ENCODE measurements at places on chromosomes 13 and 19.

GRCh38 chr19:11639602-11640471 lies 42.6 kb downstream of the ZNF627 start:
- DNase-seq, result peak; percentile 96

DNA sequence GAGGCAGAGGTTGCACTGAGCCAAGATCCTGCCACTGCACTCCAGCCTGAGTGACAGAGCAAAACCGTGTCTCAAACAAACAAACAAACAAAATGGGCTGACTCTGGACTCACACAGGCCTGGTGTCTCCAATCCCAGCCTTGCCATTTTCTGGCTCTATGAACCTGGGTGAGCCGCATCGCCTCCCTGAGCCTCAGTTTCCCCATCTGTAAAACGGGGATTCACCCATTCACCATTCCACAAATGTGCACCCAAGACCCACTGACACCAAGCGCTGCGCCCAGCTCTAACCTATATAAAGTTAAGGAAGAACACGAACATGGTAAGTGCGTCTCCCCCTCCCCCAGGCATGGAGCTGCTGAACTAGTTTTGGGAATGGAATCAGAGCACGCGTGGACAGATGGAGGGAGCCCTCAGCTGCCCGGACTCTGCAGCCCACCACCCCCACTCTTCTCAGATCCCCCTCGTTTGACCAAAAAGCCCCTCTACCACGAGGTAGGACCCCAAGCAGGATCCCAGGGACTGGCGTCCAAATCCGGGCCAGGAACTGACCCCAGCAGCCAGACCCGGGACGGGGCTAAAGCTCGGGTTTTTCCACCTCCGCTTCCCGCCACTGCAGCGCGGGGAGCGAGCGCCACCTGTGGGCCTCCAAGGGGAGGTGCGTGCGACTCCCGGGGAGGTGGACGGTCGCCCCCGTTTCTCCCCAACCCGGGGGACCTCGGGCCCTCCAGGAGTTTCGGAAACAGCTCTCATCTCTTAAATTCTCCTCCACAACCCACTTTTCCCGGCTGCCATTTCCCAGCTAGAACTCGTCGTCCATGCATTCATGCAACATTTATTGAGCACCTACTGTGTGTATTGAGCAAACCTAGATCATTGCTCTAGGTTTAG lies 33.0 kb upstream of the ADGRE5 start:
- peak; percentile 60 for DNase-seq

- no peak for DNase-seq
These were observed 88.5 kb upstream of the C1QTNF9B start for GRCh38 chr13:23985839-23986238.

- peak; percentile 85 for DNase-seq
These were observed at the start of gene PLEKHF1 for GRCh38 chr19:29665215-29665825. Gene PLEKHF1 (plus strand): TSS chr19:29665461. CDS start chr19:29673840, 8,379 bp downstream.

- no peak for DNase-seq
These were observed 61.5 kb downstream of the DGKH start for GRCh38 chr13:42109957-42110356.

DNA sequence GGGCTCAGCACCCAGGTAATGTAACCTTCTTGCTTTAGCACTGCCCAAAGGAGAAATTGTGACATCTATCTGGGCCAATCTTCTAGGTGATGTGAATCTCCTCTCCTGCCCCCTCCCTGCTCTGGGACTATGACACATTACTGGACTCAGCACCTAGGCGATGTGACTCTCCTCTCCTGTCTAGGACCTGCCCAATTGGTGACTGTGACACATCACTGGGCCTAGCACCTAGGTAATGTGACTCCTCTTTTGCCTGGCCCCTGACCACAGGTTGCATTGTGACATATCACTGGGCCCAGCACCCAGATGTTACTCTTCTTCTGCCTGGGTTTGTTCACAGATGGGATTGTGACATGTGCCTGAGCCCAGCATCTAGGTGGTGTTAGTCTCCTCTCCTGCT lies 45.0 kb downstream of the ZNF85 start:
- no peak for DNase-seq

DNA sequence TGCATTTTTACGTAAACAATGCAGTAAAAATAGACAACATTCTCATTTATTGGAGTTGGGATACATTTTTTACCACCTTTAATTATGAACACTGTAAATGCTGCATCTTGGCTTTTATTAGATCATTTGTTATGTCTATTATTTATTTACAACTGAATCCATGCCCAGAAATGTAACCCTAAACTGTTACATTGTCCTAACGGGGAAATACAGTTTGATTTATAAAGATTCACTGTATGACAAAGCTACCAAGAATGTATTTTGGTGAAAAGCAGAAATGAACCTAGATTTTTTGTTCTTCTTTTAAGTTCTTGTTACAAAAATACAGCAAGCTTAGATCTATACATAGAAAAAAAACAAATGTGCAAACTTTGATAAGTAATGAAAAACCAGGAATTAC lies 1.1 kb downstream of the METTL21C start:
- no peak for DNase-seq

GRCh38 chr19:12965017-12965811 lies 4.2 kb upstream of the DAND5 start:
- DNase-seq, result peak; percentile 72

DNA sequence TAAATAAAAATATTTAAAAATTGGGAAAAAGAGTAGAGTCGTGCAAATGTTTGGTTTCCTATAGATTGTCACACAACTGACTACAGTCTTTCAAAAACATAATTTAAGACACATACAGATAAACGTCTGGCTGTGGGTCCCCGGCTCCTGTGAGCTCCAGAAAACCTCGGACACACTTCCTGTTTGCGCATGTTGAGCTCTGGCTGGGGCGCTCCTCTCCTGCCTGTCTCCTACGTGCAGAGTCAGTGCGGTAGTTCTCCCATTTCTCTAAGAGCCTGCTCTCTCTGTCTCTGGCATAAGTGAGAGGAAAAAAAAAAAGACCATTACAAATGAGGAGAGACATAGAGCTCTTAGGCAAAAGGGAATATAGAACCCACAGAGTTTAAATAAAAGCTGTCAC lies 128.2 kb upstream of the OBI1 start:
- DNase-seq, result no peak

GRCh38 chr19:23799321-23799720 lies 40.6 kb upstream of the ZNF681 start:
- no peak for DNase-seq

DNA sequence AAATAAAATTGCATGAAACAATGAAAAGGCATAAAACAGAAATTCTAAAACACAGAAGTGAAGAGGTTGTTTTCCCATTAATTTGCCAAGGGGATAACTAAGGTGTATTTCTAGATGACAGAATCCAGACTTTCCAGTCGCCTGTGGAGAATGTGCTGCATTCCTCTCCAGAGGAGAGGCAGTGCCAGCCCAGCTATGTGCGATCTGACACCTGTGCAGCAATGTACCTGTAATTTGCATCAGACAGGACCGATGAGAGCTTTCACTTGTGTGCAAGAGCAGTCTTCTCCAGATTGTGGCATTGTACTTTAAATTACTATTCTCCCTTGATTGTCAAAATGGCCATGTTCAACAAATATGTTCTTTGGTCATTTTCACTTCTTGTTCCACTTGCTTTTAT lies 1037.9 kb downstream of the EFNB2 start:
- no peak for DNase-seq

DNA sequence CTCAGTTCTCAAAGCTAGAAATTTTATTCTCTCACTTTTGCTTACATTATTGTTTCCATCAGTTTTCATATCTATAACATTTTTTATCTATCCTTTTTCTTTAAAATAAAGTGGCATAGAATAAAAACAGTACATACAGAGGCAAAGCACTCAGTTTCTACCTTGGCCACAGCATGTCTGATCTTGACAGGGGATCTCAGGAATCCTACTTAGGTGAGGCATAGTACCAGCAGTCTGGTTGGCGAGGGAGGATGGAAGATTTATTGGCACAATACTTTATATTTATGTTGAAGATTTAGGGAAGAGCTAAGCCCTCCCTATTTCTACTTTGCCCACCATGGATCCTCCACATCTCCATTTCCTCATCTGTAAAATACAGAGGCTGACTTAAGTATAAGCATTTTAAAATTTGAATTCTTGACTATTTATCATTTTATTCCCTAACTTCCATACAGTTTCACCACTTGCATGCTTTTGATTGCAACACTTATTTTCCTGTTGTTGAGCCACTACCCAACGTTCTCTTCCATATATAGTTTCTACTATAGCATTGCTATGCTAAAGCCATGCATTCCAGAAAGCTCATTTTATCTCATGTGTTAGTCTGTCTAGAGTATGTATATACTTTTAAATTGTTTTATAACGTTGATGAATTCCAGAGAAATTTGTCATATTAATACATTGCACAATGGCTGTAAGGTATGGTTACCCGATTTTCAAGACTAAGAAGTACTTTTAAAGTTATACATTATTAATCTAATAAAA lies 506.7 kb downstream of the KCTD12 start:
- no peak for DNase-seq

- no peak for DNase-seq
These were observed 146.1 kb downstream of the STOML3 start for GRCh38 chr13:38844581-38844980.

GRCh38 chr19:30567536-30568232 lies 195.5 kb downstream of the ZNF536 start:
- DNase-seq, result no peak

GRCh38 chr13:64278493-64278892 lies 2862.8 kb upstream of the PCDH20 start:
- DNase-seq, result no peak

DNA sequence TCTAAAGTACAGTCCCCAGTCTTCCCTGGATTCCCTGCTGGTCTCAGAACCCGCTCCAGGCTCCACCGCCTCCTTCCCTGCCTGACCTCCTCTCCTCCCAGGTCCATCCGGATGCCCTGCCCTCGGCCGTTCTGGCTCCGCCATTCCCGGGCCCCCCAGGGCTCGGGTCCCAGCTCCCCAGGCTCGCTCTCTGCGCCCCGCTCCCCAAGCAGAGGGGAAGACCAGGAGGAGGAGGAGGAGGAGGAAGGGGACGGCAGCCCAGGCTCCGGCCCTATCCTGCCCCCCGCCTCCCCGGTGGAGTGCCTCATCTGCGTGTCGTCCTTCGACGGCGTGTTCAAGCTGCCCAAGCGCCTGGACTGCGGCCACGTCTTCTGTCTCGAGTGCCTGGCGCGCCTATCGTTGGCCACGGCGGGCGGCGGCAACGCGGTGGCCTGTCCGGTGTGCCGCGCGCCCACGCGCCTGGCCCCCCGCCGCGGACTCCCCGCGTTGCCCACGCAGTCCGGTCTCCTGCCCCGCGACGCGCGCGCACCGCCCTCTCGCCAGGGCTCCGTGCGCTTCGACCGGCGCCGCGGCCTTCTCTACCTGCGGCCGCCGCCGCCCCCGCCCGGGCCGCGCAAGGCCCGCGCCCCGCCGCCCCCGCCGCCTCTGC lies 647 bp downstream of the RNF225 start:
- DNase-seq, result no peak

GRCh38 chr19:29714953-29715700 lies at the start of gene C19orf12:
Gene C19orf12 (minus strand): TSS chr19:29715261. CDS start chr19:29708413, 6,848 bp downstream.
- peak; percentile 40 for DNase-seq

DNA sequence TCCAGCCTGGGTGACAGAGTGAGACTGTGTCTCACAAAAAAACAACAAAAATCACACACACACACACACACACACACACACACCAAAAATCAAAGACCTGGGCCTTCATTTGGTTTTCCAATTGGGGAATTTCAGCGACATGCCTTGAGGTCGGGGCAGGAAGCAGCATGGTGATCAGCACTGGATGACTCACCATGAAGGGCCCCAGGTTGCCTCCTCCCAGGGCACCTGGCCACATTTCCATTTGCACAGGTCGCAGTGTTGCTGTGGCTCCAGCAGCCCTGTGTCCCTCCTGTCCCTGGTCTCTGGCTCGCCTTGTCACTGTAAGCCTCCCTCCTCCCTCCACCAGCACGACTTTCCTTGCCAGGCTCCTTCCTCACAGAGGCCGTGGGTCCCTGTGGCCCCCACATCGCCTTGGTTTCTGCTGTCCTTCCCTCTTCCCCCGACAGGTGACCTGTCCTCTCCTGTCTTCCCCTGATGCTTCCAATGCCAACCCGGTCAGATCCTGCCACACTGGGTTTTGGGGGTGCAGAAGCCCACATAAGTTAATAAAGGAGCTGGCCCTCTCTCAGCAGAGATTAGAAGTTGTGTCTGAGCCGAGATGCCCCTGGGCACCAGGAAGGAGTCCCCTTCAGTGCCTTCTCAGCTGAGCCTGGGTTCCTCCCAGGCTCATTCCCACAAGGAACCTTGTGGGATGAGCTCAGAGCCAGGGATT lies 66.7 kb downstream of the GPR12 start:
- no peak for DNase-seq

GRCh38 chr13:113740661-113741060 lies 18.4 kb upstream of the TMEM255B start:
- DNase-seq, result no peak

GRCh38 chr13:113820813-113821651 lies 42.8 kb downstream of the GAS6 start:
- no peak for DNase-seq

GRCh38 chr13:109281017-109281902 lies 505.1 kb downstream of the IRS2 start:
- DNase-seq, result no peak

DNA sequence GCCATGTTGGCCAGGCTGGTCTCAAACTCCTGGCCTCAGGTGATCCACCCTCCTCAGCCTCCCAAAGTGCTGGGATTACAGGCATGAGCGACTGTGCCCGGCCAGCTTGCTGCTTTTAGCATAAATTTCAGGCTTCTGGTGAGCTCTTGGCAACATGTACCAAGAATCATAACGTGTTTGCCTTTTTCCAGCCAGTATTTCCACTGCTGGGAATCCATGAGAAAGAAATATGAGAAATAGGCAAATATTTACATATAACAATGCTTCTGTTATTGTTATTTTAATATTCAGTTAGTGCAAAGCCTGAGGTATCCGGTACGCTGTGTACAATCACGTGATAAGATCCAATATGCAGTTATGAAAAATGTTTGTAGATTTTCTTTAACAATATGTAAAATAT lies 29.2 kb upstream of the CERS4 start:
- no peak for DNase-seq

GRCh38 chr13:110699148-110700145 lies 6.5 kb downstream of the CARS2 start:
- no peak for DNase-seq

GRCh38 chr19:13707915-13708314 lies 56.4 kb upstream of the MRI1 start:
- no peak for DNase-seq

GRCh38 chr19:33960566-33960965 lies 163.9 kb downstream of the KCTD15 start:
- no peak for DNase-seq

All from neuronal stem cell (in vitro differentiated cells).